ENCODE measurements at places on chromosomes 6 and 20.
A peak's percentile ranks its signal among the peaks of the same experiment; 100 is the strongest.

GRCh38 chr6:139134817-139135577 lies at the start of gene HECA:
Gene HECA (plus strand): TSS chr6:139135080. CDS start chr6:139135397, 317 bp downstream.
- DNase-seq: peak; percentile 99

DNA sequence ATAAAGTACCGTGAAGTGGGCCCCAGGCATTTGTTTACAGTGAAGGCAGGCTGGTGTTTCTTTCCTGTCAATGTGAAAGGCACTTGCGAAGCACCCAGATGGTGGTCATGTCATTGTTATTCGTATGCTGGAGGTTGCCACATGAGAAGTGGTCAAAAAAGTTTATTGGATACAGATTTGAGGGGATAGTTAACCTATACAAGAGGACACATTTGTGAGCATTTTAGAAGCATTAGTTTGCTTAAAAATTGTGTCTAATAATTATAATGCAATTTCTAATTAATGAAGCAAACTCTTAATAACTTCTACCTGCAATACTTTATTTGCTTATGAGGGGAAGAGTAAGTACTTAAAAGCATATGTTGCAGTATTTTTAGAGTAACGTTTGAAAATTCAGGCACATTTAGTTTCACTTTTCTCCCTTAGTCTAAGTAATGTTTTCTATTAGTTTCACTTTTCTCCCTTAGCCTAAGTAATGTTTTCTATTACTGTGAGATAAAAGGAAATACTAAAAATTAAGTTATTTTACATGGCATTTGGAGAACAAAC lies 120.7 kb upstream of the CLDN20 start:
- DNase-seq: no peak

GRCh38 chr6:44739181-44739580 lies 351.7 kb downstream of the CDC5L start:
- no peak for DNase-seq

DNA sequence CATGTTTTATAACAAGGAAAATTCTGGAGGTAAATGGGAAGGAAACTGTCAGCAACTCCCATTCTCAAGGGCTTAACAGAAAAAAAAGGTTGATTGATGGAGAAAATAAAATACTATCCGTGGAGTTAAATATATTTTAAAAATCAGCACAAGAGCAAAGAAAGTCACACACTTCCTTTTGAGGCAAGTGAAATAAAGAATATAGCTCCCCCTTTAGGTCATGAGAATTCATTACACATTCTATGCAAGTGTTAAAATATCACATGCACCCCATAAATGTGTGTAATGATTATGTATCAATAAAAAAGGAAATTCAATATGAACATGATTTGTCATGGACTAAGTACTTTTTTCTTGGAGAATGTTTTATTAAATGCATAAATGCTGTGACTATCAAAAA lies 349.2 kb downstream of the TPBG start:
- DNase-seq: no peak

DNA sequence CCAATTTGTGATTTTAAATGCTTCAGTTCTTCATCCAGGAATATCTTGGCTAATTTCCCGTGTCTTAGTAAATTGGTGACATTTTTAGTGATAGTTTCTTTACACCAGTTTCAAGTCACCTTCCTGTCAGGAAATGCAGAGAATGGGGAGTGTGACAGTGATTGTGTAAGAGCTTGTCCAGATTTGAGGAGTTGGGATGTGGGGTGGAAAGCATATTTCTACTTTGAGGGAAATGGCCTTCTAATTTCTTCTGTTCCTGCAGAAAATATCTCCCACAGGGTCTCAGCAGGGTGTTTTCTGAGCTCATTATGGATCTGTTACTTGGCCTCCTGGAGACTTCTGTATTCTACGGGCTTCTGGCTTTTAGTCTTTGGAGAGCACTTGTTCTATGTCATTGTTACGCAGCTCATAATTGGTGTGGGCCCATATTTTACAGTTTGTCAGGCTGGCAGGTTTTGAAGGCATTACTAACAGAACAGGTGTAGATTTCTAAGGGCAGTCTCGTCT lies 65.6 kb downstream of the TMEM200A start:
- DNase-seq: no peak

- DNase-seq: no peak
These were observed 216.4 kb downstream of the UNC5CL start for GRCh38 chr6:40822619-40823018.

DNA sequence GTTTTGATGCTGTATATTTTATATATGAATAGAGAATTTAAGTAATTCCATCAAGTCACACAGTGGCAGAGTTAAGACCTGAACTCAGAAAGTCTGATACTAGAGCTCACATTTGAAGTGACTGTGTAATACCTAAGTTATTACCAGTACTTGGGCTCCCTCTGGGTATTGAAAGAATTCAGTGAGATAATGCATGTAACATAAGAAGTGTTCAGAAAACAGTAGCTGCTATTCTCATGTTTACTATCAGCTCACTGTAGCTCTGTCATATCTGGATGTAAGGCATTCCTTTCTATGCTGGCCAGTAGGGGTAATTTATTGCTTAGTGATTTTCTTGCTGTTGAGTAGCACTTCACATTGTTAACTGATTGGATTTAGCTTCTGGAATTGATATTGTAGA lies 44.6 kb downstream of the NKX2-4 start:
- no peak for DNase-seq

- DNase-seq: no peak
These were observed 438.2 kb downstream of the CD83 start for GRCh38 chr6:14555804-14556203.

GRCh38 chr6:24836109-24836508 lies 37.4 kb upstream of the ARMH2 start:
- no peak for DNase-seq

- DNase-seq: no peak
These were observed 59.3 kb downstream of the DLL1 start for GRCh38 chr6:170231293-170232185.

GRCh38 chr6:121733234-121733633 lies 297.8 kb downstream of the GJA1 start:
- no peak for DNase-seq

- DNase-seq: no peak
These were observed 141.9 kb downstream of the HIVEP2 start for GRCh38 chr6:142803032-142803431.

DNA sequence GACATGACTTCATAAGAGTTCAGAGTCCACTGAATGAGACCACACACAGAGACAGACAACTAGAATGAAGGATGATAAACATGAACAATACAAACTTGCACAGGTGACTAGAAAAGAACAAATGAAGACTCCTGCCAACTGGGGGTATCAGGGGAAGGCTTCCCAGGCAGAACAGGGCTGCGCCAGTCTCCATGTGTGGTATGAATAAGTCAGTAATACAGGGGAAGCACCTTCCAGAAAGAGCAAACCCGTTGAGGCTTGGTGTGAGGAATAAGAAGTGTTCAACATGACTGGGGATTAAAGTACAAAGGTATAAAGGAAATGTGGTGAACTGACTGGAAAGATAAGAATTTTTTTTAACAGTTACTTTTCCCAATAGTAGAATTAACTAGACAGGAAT lies 3.7 kb upstream of the SLC17A2 start:
- DNase-seq: no peak

DNA sequence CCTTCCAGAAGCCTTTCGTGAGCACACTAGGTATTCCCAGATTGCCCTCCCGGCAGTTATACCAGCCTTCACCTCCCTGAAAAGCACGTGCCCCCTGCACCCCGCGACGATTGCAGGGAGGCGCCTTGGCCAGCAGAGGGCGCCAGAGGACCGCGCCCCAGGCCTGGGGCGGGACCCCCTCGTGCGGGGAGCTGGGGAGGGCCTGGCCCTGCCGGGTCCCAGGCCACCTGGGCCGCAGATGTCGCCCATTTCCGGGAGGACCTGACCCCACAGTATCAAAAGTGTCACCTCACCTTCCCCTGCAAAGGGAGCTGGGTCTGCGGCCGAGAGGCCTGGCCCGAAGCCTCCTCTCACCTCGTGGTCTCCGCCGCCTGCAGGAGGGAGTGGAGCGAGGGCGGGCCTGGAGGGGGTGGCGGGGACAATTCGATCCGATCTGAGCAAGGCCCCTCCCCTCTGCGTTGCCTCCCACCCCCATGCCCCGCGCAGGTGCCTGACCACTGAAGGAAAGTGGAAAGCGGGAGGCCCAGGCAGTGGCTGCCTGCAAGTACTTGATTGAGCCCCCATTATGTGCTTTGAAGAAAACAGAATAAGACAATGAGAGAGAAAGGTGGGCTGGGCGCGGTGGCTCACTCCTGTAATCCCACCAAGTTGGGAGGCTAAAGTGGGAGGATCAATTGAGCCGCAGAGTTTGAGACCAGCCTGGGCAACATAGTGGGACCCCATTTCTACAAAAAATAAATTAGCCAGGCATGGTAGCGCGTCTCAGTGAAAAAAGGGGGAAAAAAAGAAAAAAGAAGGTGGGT lies 3.5 kb upstream of the SNAI1 start:
- DNase-seq: peak; percentile 71

- DNase-seq: no peak
These were observed 7.4 kb upstream of the SPDEF start for GRCh38 chr6:34563513-34563870.

DNA sequence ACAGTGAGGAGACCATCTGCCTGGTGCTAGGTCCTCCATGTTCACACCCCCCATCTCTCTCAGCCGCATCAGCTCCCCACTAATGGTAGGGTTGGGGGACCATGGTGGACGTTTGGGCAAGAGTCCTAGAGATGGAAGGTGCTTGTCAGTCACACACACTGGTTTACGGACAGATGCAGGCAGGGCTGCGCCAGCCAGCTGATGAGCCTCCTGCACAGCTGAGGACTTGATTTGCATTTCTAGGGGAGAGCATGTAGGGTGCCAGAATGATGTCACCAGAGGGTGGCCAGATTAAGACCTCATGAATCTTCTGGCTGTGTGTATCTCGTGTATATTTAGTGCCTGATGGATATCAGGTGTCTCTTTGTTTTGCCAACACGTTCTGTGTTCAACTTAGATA lies 28.6 kb downstream of the CST8 start:
- no peak for DNase-seq
